Skeletal muscle tissue (tissue), 5 donors: ENCODE measurements at places on chromosomes 12 and 14. TPM values are rescaled to one million over a fixed set of nuclear protein-coding genes. Genes with fewer than 3 reads are reported as not detected.

Gene OTX2
- total RNA-seq: not detected

Gene WSCD2
- 5.7 TPM for total RNA-seq

Gene KCNH5
- total RNA-seq: under 0.01 TPM

Gene NEDD1
- total RNA-seq: 15.7 TPM

Gene FAR2
- total RNA-seq: 12.5 TPM

Gene NEMF
- 46.4 TPM for total RNA-seq

Gene TMEM117
- total RNA-seq: 9.9 TPM

Gene MIPOL1
- total RNA-seq: 16.7 TPM

Gene GPR135
- total RNA-seq: 2.6 TPM

Gene ABCD2
- total RNA-seq: 1.0 TPM

Gene MFAP5
- total RNA-seq: 246 TPM
